ENCODE measurements at places on chromosomes 5 and 9.

GRCh38 chr5:132184588-132184987, 43.1 kb downstream of the P4HA2 start:
- no peak for DNase-seq

- no peak for DNase-seq
Measured at GRCh38 chr9:95373069-95373681, 55.7 kb upstream of the FANCC start.

GRCh38 chr9:26462213-26462612, 430.4 kb downstream of the CAAP1 start:
- DNase-seq: peak; percentile 1

GRCh38 chr5:61501971-61502370, 169.9 kb downstream of the ZSWIM6 start:
- no peak for DNase-seq

DNA sequence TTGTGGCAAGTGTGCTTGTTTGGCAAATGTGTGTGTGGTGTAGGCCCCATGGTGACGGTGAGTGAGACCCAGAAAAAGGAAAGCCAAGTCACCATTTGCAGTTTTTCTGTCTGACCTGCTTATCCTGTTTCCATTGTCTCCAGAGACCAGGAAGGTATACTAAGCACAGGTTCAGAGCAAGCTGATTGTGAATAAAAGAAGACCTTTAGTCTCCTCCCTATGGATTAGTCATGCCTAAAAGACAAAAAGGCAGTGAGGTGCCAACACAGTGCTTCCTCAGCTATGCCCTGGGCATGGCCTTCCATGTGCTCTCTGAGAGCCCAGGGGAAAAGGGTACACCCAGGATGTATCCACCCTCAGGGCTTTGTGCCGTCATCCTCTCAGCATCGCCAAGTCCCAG, 49.2 kb upstream of the SHOC1 start:
- no peak for DNase-seq

- no peak for DNase-seq
Measured at GRCh38 chr5:119597728-119598298, 31.5 kb upstream of the FAM170A start.

DNA sequence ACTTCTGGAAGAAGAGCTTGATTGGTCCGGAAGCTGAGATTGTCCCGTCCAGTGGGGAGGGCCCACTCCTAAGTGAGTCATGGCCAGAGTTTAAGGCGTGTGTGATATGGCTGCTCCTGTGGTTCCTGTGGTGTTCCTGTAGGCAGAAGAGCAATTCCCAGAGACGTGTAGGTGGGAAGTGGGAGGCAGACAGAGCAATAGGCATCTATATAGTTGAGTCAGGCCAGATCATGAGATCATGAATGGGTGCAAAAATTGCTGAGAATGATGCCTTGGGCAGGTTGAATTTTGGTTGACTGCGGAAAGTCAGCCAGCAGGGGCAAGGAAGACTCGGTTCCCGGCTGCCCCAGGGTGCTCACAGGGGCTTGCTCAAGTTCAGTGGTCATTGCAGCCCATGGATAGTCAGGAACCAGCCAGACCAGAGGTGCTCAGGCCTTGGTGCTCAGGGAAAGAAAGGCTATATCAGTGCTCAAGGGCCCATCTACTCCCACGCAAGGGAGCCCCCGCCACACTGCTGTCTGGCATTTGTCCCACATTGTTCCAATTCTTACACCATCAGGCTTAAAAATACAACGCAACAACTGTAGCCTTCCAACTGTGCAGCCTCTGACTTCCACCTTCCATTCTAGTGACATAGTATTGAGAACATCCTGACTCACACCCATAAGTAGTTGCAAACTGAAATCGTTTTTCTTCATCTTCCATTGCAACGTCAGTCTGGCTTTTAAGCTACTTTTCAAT, 21.0 kb upstream of the GSN start:
- peak; percentile 94 for DNase-seq

GRCh38 chr5:167254132-167254531, 1037.3 kb upstream of the WWC1 start:
- DNase-seq: no peak

DNA sequence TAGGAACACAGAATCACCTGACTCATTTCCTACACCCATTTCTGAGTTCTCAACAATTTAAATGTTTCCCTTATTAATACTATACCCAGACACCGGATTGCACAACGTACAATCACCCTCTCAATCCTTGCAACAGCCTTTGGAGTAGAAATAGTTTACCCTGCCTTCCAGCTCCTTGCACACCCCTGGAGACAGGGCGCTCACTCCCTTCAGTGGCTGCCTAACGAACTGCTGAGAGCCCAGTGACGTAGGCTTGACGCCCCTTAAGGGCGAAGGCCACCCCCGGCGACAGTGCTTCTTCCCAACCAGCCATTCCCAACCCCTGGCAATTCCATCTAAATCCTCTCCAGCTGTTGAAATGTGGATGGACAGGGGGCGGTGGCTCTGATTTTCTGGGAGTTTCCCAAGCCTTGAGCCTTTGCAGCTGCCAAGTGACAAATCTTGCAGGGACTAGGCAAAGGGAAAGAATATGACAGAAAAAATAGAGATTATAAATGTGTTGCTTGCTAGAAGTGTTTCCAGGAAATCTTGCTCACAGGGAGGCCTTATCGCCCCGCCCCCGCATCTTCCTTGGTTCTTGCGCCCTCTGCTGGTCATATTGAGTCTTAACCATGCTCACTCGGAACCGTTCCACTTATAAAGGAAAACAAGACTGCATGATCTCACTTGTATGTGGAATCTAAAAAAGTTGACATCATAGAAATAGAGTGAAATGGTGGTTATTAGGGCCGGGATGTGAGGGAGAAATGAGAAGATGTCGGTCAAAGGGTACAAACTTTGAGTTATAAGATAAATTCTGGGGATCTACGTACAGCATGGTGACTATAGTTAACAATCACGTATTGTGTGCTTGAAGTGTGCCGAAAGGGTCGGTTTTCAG, 7.6 kb upstream of the BARX1 start:
- peak; percentile 78 for DNase-seq

GRCh38 chr5:137279521-137280231, 219.4 kb downstream of the SPOCK1 start:
- no peak for DNase-seq

- no peak for DNase-seq
Measured at GRCh38 chr9:81077572-81077971, 611.8 kb downstream of the TLE1 start.

- DNase-seq: no peak
Measured at GRCh38 chr9:104269374-104269773, 175.3 kb downstream of the SMC2 start.

- DNase-seq: no peak
Measured at GRCh38 chr9:127557998-127558546, 54.0 kb upstream of the STXBP1 start.

DNA sequence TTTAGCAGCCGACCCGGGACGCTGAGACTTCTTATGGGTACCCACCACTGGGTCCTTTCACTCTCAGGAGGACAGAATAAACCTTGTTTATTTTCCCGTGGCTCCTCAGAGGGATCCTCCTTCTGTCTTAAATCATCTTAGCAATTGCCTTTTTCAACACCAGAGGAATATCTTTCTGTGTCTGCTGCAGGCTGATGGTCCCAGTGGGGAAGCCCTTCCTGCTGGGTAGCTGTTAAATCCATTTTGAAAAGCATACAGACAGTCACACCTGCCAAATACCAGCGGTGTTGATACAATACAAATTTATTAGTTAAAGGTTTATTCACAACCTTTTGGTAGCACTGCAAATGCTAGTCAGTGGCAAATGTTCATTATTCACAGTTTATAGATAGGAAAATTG, 222.9 kb downstream of the AOPEP start:
- no peak for DNase-seq

- no peak for DNase-seq
Measured at GRCh38 chr5:135016861-135017290, 17.2 kb downstream of the PITX1 start.

DNA sequence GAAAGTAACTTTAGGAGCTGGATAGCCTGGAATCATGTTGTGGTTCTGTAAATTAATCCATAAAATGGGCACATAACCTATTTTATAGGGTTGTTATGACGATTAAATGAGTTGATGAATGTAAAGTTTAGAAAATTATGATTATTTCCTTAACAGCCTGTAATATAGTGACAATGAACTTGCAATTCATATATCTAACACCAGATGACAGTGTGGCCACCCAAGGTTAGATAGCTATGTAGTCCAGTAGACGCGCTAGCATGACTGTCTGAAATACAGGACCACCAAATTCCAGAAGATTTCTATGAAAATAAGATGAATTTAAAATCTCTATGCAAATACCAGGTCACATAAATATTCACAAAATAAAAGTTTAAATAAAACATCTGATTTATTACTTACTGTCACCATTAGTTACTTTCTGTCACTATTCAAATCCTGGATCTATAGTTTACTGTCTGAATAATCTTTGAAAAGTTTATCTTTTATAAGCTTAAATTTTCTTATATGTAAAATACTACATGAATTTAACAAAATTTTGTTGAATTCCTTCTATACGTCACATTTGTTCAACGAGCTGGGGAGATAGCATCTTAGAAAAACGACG, 26.1 kb upstream of the MACIR start:
- DNase-seq: peak; percentile 60

DNA sequence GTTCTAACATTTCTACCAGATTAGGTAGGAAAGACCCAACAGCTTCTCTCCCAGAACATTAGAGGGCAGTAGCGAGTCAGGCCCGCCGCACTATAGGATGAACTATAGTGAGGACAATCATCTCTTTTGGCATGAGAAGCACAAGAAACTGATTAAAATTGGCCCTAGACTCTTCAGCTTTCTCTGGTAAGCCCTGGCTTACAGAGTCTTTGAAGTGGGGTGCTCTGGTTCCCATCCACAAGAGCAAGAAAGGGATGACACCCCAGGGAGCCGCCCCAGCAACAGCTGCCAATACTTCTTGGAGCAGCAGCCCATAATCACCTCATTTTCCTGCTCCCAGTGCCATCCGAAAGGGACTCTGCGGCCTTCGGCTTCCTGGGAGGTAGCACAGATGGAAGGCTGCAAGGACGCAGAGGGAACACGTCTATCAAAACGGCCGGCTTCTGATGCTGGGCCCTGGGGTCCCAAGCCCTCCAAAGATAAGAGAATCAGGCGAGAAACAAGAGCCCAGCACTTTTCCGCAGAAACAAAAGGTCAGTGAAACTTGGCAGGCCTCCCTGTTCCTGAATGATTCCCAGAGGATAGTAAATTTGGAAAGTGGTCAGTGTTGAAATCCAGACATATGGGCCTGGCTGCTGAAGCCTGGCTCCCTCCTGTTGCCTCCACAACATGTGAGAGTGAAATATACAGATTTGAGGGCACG, 69.3 kb downstream of the HSD17B3 start:
- DNase-seq: peak; percentile 63

DNA sequence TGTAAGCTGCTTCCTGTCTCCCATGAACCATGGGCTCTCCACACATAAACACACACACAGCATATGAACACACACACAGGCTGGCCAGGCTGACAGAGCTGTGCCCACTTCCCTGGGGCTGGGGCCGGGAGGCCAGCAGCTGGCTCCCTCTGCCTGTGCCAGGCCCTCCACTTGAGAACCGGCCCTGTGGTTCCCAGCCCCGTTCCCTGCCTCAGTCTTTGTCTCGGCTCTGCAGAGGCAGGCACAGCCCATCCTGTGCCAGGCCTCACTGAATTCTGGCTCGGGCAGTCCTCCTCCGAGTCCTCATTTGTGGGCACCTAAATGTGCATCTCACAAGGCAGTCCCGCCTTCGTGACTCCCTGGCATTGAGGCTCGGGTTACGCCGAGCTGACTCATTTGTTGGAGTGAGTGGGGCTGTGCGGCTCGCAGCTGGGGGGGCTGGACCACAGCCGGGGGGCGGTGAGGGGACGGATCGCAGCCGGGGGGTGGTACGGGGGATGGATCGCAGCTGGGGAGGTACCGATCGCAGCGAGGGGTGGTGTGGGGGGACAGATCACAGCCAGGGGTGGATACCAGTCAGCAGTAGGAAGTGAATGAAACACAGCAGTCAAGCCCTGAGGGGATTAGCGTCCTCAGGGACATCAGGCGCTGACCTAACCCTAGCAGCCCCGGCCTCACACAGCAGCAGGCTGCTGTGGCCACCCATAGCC, 72.3 kb downstream of the PSMB7 start:
- peak; percentile 95 for DNase-seq

- DNase-seq: no peak
Measured at GRCh38 chr9:109150925-109151545, 16.0 kb downstream of the FRRS1L start.

GRCh38 chr5:106521701-106522100, 1149.0 kb downstream of the EFNA5 start:
- no peak for DNase-seq

GRCh38 chr5:67019065-67019845, 177.3 kb downstream of the CD180 start:
- no peak for DNase-seq

- no peak for DNase-seq
Measured at GRCh38 chr5:151709109-151709735, 22.5 kb upstream of the SPARC start.

DNA sequence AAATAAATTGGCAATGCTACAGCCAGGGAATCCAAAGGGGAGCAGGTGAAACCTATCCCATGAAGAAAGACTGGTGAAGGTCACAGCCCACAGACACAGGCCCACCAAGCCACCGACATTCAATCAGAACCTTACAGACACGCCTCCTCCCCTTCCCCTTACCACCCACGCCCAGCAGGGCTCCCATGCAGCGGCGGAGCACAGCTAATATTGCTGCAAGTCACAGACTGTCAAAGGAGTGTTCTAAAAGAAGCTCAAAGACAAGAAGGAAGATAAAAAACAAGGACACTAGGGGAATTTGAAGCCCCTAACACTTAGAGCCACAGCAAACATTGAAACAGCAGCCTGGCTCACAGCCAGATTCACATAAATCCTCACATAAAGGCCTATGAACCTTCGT, 91.2 kb downstream of the MED10 start:
- DNase-seq: no peak

DNA sequence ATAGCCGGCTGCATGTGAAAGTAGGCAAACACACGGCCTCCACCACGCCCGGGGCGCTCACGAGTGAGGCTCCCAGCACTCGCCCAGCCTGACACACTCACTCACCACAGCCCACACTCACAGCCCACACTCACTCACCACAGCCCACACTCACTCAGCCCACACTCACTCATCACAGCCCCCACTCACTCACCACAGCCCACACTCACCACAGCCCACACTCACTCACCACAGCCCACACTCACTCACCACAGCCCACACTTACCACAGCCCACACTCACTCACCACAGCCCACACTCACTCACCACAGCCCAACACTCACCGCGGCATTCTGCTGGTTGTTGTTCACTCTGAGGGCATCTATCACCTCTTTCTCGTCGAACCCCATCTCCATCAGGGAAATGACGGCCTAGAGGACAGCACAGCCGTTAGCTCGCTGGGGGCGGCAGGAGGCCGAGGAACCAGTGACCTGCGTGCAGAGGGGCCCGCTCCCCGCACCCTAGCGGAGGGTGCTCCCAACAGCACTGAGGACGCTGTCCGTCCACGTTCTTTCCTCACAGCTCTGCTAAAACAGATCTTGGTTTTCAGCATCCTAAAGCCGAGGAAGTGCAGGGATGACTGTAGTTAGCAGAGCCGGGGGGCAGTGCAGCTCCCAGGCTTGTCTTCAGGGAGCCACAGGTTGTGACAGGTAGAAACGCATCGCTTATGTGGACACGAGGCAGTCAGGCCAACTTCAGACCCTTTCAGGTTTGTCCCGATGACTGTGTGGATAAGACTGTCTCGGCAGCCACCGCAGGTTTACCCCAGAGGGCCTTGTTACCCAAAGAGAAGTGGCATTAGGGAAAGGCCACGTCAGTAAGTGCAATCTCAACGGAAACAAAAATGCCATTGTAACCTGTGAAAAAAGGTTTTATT, 21.6 kb downstream of the UBAC1 start:
- no peak for DNase-seq

- DNase-seq: peak; percentile 99
Measured at GRCh38 chr5:172733131-172733973, 37.6 kb downstream of the DUSP1 start.

All from EH (cell line).